ENCODE measurements at places on chromosomes 4 and X.

GRCh38 chr4:132797856-132798255, 351.2 kb upstream of the PCDH10 start:
- no peak for DNase-seq

DNA sequence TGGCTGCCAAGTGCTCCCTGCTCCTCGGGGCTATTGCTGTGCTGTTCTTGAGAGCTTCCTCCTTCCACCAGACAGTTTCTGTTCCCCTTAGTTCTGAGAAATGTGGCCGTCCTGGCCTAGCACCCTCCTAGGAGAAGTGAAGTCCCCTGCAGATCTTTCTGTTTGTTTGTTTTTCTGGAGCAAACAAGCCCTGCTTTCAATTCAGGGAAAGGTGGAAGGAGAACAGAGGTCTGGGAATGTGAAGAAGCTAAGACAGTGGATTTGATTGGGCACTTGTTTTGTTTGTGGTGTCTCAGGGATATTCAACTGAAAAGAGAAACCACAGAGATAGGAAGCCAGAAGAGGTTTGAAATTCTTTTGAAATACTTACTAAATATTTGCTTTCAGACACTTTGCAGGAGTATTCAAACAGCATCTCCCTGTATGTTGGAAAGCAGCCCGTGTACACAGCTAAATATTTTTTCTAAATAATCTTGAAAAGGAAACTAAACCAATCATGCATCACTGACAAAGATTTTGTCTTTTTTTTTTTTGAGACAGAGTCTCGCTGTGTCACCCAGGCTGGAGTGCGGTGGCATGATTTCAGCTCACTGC, 36.5 kb upstream of the PPM1K start:
- peak; percentile 78 for DNase-seq

DNA sequence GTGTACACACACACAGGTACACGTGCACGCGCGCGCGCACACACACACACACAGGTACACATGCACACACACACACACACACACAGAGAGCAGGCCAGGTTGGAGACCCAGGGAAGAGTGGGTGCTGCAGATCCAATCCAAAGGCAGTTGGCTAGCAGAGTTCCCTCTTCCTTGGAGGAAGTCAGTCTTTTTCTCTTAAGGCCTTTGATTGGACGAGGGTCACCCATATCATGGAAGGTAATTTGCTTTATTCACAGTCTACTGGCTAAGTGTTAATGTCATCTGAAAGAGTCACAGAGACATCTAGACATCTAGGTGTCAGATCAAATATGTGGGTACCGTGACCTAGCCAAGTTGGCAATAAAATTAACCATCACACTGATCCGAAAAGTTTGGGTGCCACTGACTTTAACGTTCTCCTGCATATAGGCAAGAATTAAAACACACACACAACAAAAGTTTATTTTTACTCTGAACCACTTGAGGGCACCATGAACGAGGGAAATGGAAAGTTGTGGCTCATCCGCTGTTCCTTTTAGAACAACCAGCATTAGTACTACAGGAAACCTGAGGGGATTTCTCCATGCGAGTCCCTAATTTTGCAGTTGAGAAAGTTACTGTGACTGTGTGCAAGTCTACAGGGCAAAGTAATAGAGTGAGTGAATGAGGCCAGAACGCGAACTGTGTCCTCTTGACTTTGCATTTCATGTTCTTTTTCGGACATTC, 66.0 kb upstream of the STOX2 start:
- DNase-seq, result peak; percentile 34

GRCh38 chr4:155789391-155789790, 30.6 kb downstream of the GUCY1B1 start:
- no peak for DNase-seq

GRCh38 chr4:134308910-134309309, 107.3 kb upstream of the PABPC4L start:
- DNase-seq, result no peak

DNA sequence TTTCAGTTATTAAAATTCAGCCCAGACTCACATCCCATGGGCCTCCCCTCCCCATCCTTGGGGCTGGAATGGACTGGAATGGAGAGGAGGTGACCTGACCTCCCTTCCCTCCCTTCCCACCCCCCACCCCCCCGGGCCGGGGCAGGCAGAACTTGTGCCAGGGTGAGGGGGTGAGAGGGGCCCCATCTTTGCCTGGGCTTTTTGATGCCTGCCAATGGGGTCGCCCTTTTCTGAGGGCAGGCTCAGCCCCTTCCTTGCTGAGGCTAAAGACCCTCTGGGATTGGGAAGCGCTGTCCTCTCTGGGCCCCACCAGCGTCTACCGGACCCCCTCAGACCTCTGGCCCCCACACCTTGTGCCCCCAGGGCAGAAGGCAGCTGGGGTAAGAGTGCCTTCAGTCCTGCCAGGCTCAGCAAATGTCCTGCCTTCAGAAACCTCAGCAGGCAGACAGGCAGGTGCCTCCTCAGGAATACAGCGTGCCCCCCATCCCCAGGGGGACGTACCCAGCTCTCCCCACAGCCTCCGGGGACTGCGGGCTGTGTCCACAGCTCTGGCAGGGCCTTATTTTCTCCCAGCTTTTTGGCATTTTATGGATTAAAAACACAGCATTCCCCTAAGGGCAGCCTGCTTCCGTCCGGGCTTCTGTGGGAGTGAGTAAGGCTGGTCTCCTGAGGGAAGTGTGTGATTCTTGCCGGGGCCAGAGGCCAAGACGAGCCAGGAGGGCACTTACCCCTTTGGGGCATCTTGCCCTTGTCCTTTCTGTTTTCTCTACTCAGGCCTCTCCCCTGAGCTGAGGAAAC, 12.6 kb upstream of the CCNQ start:
- no peak for DNase-seq

DNA sequence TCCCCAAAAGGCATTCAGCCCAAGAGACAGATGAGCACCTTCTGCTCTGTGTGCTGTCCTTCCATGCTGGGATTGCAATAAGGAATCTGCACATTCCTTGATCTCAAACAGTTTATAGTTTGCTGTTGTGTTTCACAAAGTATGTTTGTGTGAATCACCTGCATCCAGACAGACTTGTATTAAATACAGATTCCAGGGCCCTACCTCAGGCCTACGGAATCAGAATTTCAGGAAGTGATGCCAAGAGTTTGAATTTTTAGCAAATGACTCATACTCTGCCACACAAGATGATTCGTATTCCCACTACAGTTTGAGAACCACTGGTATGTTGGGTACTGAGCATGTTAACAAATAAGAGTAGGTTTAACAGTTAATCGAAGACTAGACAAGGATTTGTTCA, 7.0 kb downstream of the VAMP7 start:
- DNase-seq, result peak; percentile 78

GRCh38 chrX:147832707-147833348, 78.9 kb upstream of the FMR1 start:
- DNase-seq, result no peak

DNA sequence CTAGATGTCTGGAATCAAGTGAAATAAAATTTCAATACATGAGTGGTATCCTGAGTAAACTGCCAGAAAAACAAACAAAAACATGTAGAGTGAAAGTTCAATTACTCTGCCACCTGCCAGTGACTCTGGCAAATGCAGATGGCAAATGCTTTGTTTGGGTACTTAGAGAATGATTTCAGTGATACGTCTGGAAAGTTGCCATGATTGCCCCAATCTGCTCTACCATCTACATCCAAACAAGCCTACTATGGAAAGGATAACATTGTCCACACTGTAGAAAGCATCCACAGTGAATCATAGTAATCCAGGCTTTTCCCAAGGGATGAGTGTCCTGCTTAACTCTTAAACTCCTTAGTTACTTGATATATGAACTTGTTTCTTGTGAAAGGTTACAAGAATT, 3.4 kb downstream of the SPATA4 start:
- no peak for DNase-seq

DNA sequence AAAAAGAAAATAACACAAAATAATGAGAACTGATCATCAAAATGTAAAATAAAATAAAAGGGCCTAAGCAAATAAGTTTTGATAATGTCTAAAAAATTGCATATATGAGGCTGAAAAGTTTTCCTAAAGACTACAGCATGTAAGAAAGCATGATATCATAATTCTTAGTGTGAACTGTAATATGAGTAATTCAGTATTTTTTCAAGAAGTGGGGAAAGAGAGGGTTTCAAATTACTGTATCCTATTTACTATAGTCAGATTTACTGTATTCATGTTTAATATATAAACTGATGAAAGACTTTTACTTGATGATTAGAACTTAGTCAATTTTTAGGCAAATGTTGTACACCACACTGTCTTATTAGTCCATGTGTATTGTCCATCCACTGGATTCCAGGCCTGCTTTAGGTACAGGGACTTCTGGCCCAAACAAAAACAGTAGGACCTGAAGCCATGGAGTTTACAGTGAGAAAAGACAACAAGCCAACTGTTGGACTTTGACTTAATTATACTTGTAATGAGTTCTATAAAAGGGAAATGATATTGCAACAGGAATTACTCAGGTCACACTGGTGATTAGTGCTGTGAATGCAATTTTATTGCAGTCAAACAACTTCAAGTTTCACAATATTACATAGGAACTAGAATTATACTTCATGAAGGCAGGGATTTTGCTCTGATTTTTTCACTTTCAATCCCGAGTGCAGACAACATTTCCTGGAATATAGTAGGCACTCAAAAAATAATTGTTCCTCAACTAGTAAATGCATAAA, 517.7 kb upstream of the GALNT7 start:
- DNase-seq, result peak; percentile 13

- no peak for DNase-seq
These were observed 522.5 kb downstream of the IQCM start for GRCh38 chr4:149293046-149293649.

DNA sequence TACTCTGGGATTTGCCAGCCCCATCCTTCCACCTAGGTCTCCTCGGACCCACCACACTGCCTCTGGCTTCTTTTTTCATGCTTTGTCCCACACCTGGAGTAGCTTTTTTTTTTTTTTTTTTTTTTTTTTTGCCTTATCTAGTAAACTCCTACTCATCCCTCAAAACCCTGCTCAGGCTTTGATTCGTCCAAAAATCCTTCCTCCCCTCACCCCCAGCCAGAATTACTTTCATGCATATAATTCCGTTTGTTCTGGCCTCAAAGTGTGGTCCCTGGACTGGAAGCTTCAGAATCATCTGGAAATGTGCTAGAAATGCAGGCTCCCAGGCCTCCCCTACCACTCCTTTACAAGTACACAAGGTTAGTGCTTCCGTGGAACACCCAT, 320.1 kb downstream of the PTTG2 start:
- no peak for DNase-seq

DNA sequence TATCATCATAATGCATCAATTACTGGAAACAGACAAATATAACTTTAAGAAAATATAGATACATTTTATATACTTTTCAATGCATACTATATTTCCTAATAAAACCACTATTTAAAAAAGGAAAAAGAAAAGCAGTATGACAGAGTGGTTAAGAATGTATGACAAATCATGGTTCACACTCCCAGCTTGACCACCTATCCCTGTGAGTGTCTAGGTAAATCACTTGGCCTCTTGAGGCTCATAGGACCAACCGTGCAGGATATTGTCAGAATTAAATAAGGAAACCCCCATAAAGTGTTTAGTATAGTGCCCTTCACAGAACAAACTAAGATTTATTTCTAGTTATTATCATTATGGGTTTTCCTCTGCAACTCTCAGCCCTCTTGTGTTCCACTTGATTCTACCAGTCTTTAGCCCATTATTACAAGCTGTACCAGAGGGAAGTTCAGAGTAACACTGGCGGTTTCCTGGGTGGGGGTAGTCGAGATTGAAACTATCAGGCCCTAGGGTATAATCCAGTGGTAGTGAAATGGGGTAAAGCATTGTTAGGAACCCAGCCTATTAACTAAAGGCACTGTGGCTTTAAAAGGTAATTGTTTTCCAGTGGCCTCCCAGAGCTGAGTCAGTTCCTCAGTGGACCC, 55.5 kb upstream of the PAK3 start:
- peak; percentile 4 for DNase-seq

Measured in choroid plexus epithelial cell (primary cell).